Muscle of leg (tissue), 16 donors: ENCODE measurements at places on chromosomes 1 and 21. TPM values are rescaled to one million over a fixed set of nuclear protein-coding genes. Genes with fewer than 3 reads are reported as not detected.

CFAP107 gene
- polyA plus RNA-seq: 0.99 TPM

HRNR gene
- polyA plus RNA-seq: 0.17 TPM

SPRR1A gene
- polyA plus RNA-seq: not detected

SELE gene
- polyA plus RNA-seq: 0.87 TPM

RPS6KA1 gene
- 6.7 TPM for polyA plus RNA-seq

ZNF678 gene
- polyA plus RNA-seq: 8.5 TPM

LRRC53 gene
- not detected for polyA plus RNA-seq

SLC22A15 gene
- 1.1 TPM for polyA plus RNA-seq

BNIPL gene
- 1.4 TPM for polyA plus RNA-seq

TTC22 gene
- 0.08 TPM for polyA plus RNA-seq

AUNIP gene
- polyA plus RNA-seq: 1.2 TPM

CLCA4 gene
- polyA plus RNA-seq: not detected
